ENCODE measurements at places on chromosomes 6 and 20.

DNA sequence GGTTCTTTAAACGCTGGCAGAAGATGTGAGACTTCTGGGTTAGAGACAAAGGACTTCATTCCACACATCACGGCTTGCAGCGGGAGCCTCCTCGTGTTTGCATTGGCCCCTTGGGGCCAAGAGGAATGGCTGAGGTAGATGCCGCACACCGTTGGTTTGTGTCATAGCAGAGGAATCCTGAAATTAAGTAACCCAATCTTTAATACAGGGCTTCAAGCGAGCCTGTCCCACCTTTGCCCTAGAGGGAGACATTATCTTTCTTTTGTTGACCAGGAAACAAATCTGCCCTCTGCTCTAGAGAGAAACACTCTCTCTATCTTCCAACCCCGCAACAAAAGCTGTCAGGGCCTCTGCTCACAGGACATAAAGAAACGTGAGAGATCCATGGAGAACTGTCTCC lies 277.5 kb upstream of the ZFP64 start:
- no peak for DNase-seq

- DNase-seq, result no peak
Observed at GRCh38 chr6:163753430-163753829, 338.9 kb downstream of the QKI start.

GRCh38 chr6:124958149-124958548 lies 4.1 kb upstream of the RNF217 start:
- DNase-seq, result no peak

- DNase-seq, result no peak
Observed at GRCh38 chr6:19102936-19103335, 715.8 kb downstream of the RNF144B start.

DNA sequence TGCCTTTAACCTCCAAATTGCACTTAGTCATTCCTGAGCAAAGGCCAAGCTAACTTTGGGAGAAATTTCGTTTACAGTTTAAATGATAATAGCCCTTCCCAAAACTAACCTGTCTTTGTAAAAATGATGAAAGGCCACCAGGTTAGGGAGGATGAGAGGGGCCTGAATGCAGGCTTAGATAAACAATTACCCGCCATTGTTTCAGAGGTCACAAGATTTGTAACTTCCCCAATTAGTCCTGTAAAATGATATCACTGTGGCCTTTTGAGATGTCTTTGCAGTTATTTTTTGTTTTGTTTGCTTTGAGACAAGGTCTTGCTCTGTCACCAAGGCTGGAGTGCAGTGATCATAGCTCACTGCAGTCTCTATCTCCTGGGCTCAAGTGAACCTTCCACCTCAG lies 26.3 kb downstream of the GNL1 start:
- no peak for DNase-seq

DNA sequence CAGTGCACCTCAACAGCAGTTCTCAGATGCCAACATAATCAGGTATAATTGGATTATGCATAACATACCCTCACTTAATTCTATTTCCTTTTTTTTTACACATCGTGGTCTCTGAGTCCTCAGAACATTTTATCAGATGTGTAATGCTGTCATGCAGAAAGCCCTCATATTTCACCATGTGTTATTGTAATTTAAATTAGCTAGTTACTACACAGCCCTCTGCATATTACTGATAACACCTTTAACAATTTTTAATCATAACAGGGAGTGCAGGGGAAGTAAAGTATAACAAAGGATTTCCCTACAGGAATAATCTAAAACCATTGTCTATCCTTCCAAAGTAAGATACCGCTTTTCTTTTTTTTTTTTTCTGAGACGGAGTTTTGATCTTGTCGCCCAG lies 91.9 kb upstream of the CCDC28A start:
- no peak for DNase-seq
